ENCODE measurements at places on chromosomes 2 and 18. TPM values are rescaled to one million over a fixed set of nuclear protein-coding genes. Genes with fewer than 3 reads are reported as not detected.

The PUS10 gene
- total RNA-seq: 8.9 TPM

The TXNDC2 gene
- not detected for total RNA-seq

GRCh38 chr2:225598897-225599296 is 199.4 kb downstream of the NYAP2 start:
- no peaks in the 10 kb centered on the region for H3K27me3 ChIP-seq
- H3K36me3 ChIP-seq: no peaks in the 10 kb centered on the region
- H3K4me3 ChIP-seq: no peak overlapping the region
- H3K27ac ChIP-seq: no peak overlapping the region
- no peaks in the 10 kb centered on the region for H3K4me1 ChIP-seq
- no peak for DNase-seq

- H3K36me3 ChIP-seq: peaks cover 20% of the 10 kb centered on the region
- DNase-seq: peak; percentile 58
- peaks cover 65% of the 10 kb centered on the region for H3K4me1 ChIP-seq
- H3K27ac ChIP-seq: peak overlapping the region; percentile 97
- H3K27me3 ChIP-seq: no peaks in the 10 kb centered on the region
Measured at GRCh38 chr2:237693291-237693994, 66.1 kb downstream of the LRRFIP1 start.

DNA sequence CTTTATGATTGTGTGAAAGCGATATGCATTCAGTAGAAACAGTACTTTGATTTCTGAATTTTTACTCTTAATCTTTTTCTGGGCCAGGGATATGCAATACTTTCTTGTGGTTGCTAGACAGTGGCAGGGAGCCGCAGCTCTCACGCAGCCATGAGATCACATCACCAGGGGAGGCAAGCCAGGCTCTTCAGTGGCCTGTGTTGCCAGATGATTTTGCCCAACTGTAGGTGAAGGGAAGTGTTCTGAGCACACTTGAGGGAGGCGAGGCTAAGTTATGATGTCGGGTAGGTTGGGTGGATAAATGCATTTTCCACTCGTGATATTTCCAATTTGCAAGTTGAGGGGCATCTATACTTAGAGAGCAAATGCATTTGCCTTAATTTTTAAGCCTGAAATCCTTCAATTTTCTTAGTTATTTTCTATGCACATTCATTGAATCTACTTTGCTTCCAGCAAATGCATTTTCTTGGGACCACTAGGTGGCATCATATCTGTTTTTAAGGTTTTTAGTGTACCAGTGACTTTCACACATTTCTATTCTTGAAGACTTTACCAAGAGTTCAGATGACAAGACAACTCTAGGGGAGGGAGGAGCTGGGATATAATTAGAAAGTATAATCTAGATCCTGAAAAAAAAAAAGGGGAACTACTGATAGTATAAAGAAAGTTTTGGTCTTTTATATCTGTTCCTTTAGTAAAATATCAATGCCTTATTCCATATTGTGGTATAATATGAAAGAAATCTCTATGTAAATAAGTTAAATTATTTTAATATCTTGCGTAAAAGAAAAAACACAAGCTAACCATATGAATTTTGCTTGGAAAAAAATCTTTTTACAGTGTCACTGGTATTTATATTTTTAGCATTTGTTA is 643.3 kb downstream of the SOCS6 start:
- peaks cover 7% of the 10 kb centered on the region for H3K4me1 ChIP-seq
- no peaks in the 10 kb centered on the region for H3K27me3 ChIP-seq
- no peak overlapping the region for H3K4me3 ChIP-seq
- H3K36me3 ChIP-seq: no peaks in the 10 kb centered on the region

The RND3 gene
- total RNA-seq: not detected

DNA sequence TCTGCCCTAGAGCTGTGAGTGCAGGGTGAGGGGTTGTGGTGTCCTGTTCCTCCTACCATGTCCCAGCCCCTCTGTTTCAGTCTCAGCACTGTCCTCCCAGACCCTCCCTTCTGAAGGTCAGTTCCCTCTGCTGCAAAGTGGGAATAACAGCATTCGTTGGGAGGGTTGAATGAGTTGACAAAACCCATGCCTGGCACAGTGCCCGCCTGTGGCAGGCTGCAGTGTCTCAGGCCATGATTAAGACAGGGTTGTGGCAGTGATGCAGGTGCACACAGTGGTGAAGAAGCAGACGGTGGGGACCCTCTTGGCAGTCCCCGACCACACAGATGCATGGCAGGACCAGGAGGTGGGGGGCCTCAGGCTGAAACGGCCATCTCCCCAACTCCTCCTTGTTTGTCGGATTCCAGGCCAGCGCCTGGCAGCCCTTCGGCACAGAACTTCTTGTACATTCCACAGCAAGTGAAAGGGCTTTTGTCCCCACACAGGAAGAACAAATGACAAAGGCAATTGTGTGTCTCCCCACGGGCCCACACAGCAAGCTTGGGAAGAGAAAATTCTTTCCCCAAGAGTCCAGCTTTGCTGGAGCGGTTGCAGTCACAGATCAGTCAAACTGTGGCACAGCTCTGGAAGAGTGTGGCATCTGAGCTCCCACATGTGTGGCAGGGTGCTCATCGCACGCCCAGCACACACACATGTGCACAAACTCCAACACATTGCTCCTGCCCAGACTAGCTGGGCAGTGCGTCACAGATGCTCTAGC is 92.0 kb upstream of the MSH2 start:
- no peaks in the 10 kb centered on the region for H3K36me3 ChIP-seq
- no peak for DNase-seq
- H3K27me3 ChIP-seq: no peaks in the 10 kb centered on the region
- no peaks in the 10 kb centered on the region for H3K4me1 ChIP-seq

- H3K36me3 ChIP-seq: no peaks in the 10 kb centered on the region
- no peak for DNase-seq
- H3K27me3 ChIP-seq: no peaks in the 10 kb centered on the region
- H3K4me1 ChIP-seq: no peaks in the 10 kb centered on the region
Measured at GRCh38 chr18:43514747-43515146, 237.5 kb upstream of the SYT4 start.

DNA sequence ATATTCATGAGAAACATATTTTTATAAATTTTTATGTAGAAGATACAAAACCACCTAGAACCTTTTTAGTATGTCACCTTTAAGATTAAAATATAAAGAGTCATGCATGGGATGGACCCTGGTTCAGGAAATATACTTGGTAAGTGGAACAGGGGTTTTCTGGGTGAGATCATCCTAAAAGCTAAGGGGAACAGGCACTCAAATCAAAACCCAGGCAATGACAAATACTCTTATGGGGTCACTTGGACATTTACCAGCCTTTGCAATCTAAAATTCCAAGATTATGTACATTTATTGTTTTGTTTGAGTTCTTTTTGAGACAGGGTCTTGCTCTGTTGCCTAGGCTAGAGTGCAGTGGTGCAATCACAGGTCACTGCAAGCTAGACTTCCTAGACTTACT is 65.8 kb downstream of the SGPP2 start:
- H3K4me1 ChIP-seq: no peaks in the 10 kb centered on the region
- H3K27ac ChIP-seq: no peak overlapping the region
- H3K27me3 ChIP-seq: peaks cover under 1% of the 10 kb centered on the region
- H3K36me3 ChIP-seq: peaks cover 3% of the 10 kb centered on the region
- H3K4me3 ChIP-seq: no peak overlapping the region

DNA sequence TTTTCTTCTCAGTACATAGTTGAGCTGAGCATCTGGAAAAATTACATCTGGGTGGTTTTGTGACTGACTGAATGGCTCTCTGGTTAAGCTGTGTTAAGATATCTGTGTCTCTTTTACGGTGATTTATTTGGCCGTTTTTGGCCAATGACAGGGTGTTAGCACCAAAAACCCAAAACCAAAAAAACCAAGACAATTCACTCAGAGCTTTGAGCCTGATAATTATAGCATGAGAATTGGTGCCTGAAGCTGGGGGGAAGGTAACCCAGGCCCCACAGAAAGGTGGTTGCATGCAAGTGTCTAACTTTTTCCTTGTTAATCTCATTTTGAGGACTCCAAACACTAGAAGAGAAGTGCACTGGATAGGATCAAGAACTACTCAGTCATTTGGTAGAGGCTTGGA is 4.5 kb downstream of the CD28 start:
- peak overlapping the region; percentile 100 for H3K27ac ChIP-seq
- DNase-seq: no peak
- peaks cover 64% of the 10 kb centered on the region for H3K4me1 ChIP-seq
- H3K27me3 ChIP-seq: no peaks in the 10 kb centered on the region
- peaks cover 89% of the 10 kb centered on the region for H3K36me3 ChIP-seq
- H3K4me3 ChIP-seq: peak overlapping the region; percentile 84
